NCI-H187 treated with DMSO at 0.1 percent for 48 hours (cell line): ENCODE measurements at places on chromosomes 6 and 20.
A peak's percentile ranks its signal among the peaks of the same experiment; 100 is the strongest.

- DNase-seq = no peak
Measured at GRCh38 chr6:111774346-111774703, 98.9 kb downstream of the FYN start.

DNA sequence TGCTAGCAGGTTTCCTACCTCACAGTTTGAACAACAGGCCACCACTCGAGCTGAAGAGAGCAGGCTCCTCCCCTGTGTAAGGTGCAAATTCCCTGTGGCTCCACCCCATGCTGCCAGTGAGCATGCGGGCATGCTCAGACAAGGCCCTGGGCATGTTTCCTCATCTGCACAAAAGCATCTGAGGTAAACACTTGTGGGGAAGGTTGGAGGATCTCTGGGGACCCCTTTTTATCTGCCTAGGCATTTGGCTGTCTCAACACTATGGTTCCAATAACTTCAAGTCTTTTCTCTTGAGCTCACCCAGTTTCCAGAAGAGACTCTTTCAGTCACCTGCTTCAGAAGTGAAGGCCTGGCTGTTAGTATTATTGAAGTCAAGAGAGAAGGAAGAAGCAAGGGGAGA is 9.4 kb downstream of the C6orf58 start:
- no peak for DNase-seq

DNA sequence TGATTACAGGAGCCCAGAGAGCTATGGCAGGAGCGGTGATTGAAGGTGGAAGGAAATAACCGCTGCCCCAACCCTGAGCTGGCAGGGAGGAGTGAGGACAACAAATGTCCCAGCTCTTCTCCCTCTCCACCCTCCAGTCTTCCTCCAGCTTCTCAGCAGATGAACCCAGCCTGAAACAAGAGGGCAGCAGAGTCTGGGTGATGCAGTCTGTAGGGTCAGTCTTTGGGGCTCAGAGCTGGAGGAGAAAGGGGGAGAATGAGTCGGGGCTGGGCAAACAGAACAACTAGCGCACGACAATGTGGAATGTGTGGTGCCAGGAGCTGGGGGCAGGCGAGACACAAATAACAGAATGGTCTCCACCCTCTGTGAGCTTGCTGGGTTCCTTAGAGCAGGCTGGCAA is 4.5 kb upstream of the GUCA1A start:
- DNase-seq = no peak

DNA sequence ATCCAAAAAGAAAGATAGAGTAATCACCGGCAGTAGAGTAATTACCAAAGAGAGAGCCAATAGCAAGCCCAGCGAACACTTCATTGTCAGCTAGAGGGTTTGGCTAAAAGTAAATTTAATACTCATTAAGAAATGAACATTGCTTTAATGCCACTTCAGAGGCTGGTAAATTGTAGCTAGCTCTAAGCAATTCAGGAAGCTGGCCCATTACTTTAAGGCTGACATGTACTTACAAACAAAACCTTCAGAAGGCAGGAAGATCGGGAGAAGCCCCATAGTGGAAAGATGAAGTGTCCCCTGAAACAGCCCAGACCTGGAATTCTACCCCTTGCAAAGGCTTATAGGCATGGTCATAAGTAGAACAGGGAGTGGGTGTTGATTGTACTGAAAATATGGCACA is 396.6 kb upstream of the ID4 start:
- DNase-seq = peak; percentile 71

GRCh38 chr6:126145351-126145750 is 159.0 kb downstream of the TRMT11 start:
- no peak for DNase-seq

GRCh38 chr6:154805288-154805911 is 72.2 kb downstream of the SCAF8 start:
- no peak for DNase-seq

DNA sequence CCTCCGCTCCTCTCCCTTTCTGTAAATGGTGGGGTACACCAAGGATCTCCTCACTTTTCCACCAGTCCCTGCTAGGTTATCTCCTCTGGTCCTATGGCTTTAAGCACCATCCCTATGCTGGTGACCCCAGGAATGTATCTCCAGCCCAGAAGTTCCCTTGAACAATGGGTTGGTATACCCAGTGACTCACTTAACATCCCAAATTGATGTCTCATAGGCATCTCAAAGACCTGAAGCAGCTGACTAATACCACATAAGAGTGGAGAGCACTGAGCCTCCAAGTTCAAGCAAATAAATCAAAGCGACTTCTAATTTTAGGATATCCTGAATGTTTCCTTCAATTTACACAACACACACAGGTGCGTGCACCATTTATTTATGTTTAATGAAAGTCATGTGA is 48.3 kb downstream of the ADGRF1 start:
- DNase-seq = no peak

- DNase-seq = no peak
Measured at GRCh38 chr6:26594730-26595632, 1.8 kb upstream of the ABT1 start.

GRCh38 chr6:20658053-20658452 is 123.8 kb downstream of the CDKAL1 start:
- DNase-seq = no peak

- no peak for DNase-seq
Measured at GRCh38 chr6:167898673-167899311, 72.1 kb downstream of the AFDN start.

DNA sequence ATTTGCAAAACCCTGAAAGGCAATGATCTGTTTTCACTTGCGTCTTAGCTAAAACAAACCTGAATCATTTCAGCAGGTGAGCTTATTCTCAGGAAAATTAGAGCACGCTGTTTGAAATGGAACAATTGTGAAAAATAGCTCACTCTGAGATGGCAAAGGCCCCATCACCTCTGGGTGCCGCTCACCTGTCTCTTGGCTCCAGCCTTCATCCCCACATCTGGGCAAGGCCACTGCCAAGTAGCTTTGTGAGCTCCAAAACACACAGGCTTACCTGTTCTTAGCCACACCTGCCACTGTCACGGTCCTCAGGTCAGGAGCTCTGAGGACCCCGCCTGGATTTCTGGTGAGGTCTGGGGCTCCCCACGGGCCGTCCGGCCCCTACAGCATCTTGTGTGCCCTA is 66.7 kb downstream of the SMOC2 start:
- no peak for DNase-seq

DNA sequence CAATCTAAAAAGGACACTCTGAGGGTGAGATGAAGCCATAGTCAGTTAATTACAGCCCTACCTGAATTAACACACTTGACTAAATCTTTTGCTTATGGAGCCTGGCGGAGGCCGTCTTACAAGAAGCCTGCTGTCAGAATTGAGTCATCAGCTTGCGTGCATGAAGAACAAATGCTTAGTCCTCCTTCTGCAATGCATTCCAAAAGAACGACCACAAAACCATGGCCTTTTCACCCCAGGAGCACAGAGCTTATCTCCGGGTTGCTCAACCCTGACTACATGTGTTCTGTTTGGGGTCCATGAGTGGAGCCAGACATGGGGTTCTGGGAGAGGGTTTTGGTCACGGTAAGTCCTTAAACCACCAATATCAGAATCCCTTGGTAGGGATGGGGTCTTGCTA is 318.1 kb downstream of the CLIC5 start:
- no peak for DNase-seq

- no peak for DNase-seq
Measured at GRCh38 chr6:102389994-102390393, 996.5 kb downstream of the GRIK2 start.

- DNase-seq = no peak
Measured at GRCh38 chr6:41636833-41637193, 1.5 kb upstream of the MDFI start.

DNA sequence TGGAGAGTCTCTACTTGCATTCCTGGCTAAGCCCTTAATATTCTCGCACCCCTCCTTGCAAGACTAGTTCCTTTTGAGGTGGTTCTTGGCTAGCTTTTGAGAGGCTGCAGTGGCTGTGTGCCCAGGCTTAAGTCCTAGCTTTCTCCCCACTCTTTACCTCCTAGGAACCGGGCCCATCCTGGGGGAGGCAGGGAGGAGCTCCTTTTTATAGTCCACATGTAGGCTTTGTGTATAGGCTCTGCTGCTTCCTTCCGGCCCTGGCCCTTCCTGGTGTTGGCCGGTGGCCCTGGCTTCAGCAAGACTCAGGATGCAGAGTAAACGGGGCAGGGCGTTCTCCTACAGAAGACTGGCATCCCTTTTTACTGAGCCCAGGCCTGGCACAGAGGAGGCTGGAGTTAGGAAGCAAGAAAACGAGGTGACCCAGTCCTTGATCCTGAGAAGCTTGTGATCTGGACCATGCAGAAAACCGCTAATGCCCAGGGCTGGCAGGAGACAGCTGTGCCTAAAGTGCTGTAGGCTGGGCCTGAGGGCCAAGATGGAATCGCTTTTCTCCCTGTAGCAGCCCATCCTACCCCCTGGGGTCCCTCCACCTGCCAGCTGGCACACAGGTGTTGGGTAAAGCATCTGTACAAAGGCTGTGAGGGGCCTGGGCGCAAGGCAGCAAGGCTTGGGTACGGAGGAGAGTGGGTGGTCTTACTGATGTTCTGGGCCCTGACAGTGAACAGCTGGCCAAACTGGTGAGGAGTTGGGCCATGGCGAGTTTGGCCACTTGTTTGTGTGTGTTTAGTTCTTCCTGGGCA is 8.7 kb downstream of the PLCG1 start:
- DNase-seq = no peak

DNA sequence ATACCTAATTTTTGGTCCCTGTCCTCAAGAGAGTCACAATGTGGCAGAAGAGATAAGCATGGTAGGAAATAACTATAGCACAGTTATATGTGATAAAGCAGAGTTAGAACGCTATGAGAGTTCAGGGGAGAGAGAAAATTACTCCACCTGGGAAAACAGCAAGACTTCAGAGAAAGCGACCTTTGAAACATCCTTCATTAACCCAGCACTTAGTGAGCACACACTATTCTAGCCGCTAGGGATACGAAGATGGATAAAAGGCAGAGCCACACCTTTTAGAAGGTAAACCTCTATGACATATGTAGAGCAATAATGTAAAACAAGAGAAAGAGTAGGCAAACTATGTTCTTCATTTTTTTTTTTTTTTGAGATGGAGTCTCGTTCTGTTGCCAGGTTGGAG is 264.3 kb downstream of the PTPRK start:
- DNase-seq = no peak

- DNase-seq = no peak
Measured at GRCh38 chr20:25444556-25444955, 37.1 kb downstream of the GINS1 start.

- DNase-seq = no peak
Measured at GRCh38 chr6:158104696-158105095, 63.4 kb downstream of the SERAC1 start.

DNA sequence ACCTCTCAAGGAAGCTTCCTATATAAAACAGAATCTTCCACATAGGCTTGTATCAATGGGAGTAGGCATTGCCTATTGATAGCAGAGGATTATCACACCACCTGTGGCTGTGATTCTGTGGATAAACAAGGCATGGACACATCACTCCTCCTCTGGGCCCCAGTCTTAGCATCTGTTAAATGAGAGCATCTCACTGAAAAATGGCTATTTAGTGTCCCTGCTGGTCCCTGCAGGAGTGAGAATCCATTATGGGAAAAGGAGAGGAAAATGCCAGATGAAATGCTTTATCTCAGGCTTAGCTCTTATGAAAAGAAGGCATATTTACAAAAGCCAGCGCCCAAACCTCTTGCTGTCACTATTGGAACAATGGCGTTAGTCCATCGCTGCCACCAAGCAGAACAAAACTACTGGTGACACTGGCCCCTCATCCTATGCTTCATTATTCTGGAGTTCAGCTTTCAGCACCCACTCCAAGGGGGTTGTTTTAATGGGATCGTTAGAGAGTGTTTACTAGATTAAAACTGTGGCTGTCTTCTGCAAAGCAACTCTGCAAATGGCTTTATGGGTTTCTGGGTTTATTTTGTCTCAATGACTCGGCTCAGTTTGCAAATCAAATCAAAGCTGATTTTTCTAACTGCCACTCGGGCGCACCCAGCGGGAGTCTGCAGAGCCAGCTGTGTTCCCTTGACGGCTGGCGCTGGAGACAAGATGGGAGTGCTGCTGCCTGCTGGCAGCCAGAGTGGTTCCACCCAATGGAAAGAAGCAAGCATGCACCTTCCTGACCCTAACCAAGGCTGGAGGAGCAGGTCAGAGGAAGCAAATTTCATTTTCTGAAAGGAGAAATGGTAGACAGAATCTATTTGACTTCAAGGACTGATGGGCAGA is 658.8 kb upstream of the CHD6 start:
- peak; percentile 76 for DNase-seq

- DNase-seq = no peak
Measured at GRCh38 chr20:50442512-50442911, 67.7 kb upstream of the PTPN1 start.

DNA sequence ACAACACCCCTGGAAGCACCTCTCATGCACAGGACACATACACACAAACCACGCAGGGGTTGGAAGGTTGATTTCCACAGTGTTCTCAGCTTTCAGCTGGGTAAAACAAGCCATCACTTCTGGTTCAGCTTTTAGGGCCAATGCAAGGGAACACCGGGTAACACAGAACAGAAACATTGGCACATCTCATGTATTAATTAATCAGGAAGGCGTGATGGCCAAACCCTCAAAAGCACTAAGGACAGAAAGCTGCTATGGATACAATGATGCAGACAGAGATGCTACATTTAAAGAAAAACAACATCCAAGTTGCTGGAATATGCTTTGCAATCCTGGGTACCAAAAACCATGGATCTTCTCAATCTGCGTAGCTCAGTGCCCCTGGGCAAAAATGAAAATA is 104.3 kb upstream of the BEND6 start:
- DNase-seq = no peak

DNA sequence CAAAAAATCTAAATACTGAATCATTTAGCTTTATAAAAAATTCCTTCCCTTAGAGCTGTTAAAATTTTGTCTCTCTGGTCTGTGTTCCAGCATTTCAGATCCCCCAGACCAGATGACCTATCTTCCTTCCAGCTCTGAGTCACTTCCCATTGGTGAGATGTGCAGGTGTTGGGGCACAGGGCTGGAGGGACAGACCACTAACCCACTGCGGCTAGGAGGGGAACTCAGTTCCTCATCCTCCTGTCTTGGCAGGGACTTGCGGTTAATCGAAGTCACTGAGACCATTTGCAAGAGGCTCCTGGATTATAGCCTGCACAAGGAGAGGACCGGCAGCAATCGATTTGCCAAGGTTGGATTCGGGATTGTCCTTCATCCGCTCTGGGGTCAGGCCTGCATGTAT is 6.0 kb downstream of the CNPY3 start:
- no peak for DNase-seq

DNA sequence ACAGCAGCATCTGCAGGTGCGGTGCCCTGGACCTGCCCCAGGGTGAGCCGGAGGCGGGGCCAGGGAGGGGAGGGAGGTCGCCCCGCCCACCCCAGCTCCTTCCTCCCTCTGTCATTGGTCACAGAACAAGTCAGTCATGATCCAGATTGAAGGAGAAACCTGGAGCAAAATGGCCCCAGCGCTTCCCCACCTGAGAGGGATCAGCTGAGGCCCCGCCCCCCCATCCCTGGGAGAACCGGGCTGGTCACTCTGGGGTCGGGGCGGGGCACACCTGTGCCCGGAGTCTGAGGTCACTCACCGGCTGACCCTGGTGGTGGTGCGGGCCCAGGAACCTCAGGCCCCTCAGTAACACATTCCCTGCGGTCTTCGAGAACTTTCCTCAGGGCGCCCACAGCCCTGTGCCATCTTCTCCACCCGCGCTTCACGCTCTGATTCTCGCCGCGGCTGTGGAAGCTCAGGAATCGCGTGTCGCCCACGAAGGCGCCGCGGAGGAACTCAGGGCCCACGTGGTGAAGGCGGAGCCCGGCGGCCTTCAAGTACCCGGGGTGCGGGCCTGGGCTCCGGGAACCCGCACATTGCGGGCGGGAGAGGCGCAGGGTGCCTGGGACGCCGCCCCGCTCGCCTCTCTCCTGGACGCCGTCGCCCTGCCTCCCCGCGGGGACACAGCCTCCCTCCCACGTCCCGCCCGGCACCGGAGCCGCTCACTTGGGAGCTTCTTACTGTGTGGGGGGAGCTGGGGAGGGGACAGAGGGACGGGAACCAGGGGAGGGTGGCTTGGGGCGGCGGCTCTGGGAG is 36.4 kb upstream of the HLA-C start:
- peak; percentile 15 for DNase-seq
